Stimulated activated CD8-positive, alpha-beta memory T cell treated with anti-CD3 and anti-CD28 coated beads, Interleukin-15, amount 100 ng/mL, for 24 hours (primary cell): ENCODE measurements at places on chromosomes 2 and 18.

DNA sequence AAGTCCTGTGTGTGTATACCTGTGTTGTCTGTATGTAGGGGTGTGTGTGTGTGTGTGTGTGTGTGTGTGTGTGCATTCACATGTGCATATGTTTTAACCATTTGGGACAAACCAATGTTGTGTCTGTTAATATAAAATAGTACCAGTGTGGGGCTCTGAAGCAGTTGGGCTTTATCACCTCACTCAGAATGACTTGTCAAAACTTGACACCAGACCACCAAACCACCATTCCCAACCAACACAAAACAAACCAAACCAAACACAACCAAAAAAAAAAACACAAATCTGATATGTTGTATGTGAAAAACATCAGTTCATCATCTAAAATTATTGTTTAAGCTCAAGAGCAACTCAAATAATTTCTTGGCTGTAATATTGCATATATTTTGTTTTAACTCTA, 42.1 kb downstream of the CALCRL start:
- DNase-seq, result no peak

DNA sequence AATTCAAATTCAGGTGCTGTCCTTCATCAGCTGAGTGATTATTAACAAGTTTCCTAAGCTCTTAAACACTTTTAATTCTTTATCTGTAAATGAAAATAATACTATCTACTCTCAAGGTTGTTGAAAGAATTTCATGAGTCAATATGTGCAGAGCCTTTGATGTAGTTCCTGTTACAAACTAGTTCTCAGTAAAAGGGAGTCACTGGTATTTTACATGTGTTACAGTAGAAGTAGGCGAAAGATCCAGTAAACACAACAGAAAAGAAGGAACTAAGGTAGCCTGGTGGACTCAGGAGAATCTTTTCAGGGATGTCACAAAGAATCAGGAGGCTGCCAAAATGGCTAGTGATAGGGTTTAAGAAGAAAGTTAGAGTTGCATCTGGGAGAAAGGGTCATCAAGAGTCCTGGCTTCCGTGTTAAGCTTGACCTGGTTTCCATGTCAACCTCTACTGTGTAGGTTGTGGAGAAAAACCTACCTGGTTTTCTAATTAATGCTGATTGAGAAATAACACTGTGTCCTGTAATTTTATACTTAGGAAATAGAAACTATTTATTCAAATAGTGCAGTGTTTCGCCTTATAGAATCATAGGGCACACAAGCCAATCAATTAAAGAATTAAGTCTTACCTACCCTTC, 58.3 kb upstream of the TRIB2 start:
- DNase-seq, result no peak

DNA sequence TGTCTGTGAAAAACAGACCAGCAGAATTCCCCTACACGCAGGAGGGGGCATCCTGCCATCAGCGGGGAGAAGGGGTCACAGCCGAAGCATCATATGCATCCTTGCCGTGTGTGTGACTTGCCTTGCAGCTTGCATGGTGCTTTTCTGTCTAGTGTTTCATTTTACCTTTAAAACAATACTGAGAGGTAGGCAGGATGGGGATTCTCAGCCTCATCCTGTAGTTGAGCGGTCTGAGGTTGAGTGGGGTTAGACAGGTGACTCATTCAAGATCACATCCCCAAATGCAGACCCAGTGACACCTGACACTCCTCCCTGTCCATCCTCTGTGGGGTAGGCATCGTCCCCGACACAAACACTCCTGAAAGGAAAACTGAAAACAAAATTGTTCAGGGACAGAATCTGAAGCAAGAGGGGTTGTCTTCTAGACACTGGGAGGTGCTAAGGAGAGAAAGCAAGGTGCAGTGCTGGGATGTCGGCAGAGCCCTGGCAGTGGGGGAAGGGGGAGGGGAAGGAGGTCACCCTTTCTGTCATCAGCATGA, 7.9 kb downstream of the ARL4C start:
- no peak for DNase-seq

GRCh38 chr18:21930177-21930576, 189.6 kb downstream of the MIB1 start:
- no peak for DNase-seq

DNA sequence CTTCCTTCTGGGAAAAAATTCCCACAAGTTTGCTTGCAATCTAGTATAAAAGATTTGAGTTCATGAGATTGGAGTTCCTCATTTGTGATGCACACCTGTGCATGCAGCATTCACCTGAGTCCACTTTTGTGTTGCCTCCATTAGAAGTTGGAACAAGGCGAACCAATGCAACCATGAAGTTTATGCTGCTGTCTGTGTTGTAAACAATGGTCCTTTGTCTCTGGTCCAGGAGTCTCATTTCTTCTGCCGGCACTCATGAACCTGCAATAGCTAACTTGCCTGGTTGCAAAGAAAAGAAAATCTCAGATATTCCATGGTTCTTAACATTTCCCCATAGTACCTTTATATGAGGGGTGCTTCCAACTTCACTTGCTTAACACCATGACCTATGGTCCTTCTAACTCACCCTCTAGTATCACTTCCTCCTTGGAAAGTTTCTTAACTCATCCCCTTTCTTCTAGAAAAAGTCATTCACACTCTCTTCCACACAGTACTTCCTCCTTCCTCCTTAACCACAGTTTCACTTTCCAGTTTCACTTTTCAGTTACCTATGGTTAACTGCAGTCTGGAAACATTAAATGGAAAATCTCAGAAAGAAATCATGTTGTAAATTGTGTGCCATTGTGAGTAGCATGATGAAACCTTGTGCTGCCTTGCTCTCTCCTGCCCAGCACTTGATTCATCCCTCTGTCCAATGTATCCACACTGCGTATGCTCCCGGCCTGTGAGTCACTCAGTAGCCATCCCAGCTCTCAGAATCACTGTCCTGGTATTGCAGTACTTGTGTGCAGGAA, 128.8 kb upstream of the TRIB2 start:
- DNase-seq, result no peak

DNA sequence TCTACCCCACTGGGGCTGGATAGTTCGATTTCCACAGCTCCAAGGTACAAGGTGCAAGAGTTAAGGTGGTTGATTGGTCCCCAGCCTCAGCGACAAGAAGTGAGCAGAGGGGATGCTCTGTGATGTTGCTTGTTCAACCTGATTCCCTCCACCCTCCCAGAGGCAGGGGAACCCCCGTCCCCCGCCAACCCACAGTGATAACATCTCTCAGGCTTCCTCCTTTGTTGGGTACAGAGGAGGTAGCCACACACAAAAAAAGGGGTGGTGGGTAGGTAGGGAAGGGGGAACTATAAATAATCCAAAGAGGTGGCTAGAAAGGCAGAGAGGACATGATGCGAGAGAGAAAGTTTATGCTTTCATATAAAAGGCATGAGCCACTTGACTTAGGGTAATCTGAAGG, 192.9 kb upstream of the POU3F3 start:
- no peak for DNase-seq

GRCh38 chr2:99708231-99708630, 218.4 kb upstream of the REV1 start:
- no peak for DNase-seq

- DNase-seq, result no peak
These were observed 23.3 kb downstream of the TNFAIP6 start for GRCh38 chr2:151380580-151381235.

- no peak for DNase-seq
These were observed 127.9 kb upstream of the PGAP1 start for GRCh38 chr2:197054437-197054836.

GRCh38 chr2:221426929-221427328, 145.2 kb downstream of the EPHA4 start:
- no peak for DNase-seq

- DNase-seq, result no peak
These were observed 63.1 kb downstream of the AGAP1 start for GRCh38 chr2:235556901-235557300.

GRCh38 chr2:120715941-120716340, 19.7 kb upstream of the GLI2 start:
- no peak for DNase-seq

DNA sequence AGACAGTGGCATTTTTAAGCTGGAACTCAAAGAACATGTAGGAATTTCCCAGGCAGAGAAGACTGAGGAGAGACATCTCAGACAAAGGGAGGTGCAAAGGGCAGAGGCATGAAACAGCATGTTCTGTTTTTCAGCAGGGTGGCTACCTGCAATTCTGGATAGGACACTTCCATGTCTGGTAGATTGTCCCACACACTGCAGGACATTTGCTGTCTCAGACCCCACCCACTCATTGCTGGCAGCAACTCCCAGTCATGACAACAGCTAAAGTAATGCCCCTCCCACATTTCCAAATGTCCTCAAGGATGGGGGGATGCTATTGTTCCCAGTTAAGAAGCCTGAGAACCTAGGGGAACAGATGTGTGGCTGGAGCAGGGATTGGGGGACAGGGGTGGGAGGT, 40.8 kb downstream of the ANKRD44 start:
- DNase-seq, result no peak

DNA sequence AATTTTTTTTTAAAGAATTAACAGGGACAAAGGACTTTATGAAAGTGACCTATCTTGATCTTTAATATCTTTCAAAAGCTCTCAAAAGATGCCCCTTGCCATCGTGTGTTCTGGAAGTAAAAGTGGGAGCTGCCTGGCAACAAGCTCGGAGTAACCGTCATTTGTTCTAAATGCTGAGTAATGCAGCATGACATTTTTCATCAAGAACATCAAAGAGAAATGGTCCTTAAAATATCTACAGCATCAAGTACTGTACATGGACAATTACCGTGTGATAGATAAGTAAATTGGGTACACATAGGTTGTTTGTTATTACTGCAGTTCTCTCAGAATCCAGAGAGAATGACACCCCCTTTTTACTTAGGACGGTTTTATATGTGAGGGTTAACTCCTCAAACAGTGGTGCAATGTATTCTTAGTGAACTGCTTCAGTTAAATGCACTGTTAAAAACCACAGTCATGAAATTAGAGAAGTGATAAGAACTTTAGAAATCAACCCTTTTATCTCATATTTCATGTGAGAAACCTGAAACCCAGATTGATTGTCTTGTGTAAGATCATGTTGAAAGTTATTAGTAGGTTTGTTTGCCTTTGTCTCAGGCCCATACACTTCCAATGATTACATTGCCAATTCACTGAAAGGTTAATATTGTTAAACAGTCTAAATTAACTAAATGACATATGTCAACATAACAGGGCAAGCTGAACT, 90.6 kb upstream of the HNMT start:
- no peak for DNase-seq

DNA sequence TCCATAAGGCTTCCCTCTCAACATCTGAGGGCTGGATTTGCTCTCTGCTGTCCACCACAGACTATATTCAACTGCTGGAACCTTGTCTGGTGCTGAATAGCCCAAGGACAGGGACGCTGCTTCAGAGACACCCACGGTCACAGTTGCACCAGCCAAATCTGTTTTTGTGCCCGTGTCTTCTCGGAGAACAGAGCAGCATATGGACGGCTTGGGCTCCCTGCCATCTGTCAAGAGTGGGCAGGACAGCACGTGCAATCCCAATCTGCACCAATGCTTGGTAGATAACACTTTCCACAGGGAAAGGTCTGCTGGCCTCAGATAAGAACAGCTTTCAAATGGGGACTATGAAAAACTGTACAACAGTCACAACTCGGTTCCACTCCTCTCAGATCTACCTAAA, 466.1 kb downstream of the TGIF1 start:
- DNase-seq, result no peak

GRCh38 chr2:172246649-172247048, 143.9 kb upstream of the DLX2 start:
- DNase-seq, result no peak
